SW 1271 (cell line): ENCODE measurements at places on chromosomes 7 and 10.

DNA sequence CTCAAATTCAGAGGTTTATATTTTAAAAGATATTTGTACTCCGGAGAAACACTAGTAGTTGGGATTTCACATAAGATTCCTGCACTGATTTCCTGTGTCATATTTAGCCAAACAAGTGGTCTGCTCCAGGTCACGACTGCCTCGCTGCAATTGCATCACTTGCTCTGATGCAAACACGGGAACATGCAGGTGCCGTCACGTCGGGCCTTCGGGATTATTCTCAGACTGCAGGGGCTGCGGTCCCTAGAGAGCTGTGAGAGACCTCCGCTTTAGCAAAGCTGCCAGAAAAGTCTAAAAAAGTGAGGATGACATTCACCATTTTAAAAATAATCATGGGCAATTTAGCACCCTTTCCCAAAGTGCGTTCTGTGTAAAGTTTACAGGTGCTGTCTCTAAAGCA is 93.5 kb upstream of the DDC start:
- DNase-seq, result no peak

- DNase-seq, result no peak
Observed at GRCh38 chr10:14040787-14041631, 289.7 kb downstream of the FRMD4A start.

DNA sequence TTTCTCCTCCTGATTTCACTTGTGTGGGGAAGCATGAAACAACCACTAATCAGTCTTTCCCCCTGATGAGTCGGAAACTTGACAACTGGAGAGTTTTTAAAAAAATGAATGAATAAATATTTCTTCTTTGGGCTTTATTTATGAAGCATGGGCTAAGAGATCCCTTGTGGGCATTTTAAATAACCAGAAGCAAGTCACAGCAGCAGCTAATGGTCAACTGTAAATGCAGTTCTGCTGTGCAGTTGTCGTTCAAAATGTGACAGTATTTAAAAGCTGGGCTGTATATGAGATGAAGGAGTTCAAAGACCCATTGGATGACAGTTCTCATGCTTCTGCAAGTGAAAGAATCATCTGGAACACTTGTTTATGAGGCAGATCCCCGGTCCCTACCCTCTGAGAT is 54.1 kb downstream of the STEAP1B start:
- no peak for DNase-seq

- DNase-seq, result no peak
Observed at GRCh38 chr7:17939211-17939605, 1.1 kb downstream of the SNX13 start.

- no peak for DNase-seq
Observed at GRCh38 chr7:38905056-38905759, 3.8 kb downstream of the VPS41 start.

GRCh38 chr7:110397927-110398660 is 692.8 kb upstream of the LRRN3 start:
- DNase-seq, result no peak

- DNase-seq, result no peak
Observed at GRCh38 chr7:96200740-96201139, 121.2 kb downstream of the SLC25A13 start.

- no peak for DNase-seq
Observed at GRCh38 chr7:50605059-50605458, 39.9 kb upstream of the DDC start.

- no peak for DNase-seq
Observed at GRCh38 chr10:45308707-45309106, 6.7 kb downstream of the OR13A1 start.

GRCh38 chr7:12759151-12759550 is 71.7 kb downstream of the ARL4A start:
- DNase-seq, result no peak

- no peak for DNase-seq
Observed at GRCh38 chr7:87475359-87476178, at the start of gene ABCB4. ABCB4 (minus strand) TSS chr7:87475680; CDS start chr7:87475465, 215 bp downstream.

DNA sequence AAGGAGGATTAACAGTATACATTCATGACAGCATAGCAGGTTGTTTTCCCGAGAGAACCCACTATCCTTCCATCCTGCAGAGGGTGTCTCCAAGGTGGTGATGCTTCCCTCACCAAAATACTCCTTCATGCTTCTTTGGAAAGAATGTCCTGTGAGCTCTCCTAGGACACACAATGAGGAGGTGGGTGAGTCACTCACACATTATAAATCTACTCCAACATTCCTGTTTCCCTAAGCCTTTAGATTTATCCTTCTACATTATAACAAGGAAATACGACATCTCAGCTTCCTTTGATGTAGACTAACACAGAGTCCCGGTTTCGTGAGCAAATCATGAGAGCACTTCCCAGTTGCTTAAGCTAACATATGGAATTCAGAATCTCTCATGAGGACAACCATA is 689.7 kb upstream of the CELF2 start:
- no peak for DNase-seq

DNA sequence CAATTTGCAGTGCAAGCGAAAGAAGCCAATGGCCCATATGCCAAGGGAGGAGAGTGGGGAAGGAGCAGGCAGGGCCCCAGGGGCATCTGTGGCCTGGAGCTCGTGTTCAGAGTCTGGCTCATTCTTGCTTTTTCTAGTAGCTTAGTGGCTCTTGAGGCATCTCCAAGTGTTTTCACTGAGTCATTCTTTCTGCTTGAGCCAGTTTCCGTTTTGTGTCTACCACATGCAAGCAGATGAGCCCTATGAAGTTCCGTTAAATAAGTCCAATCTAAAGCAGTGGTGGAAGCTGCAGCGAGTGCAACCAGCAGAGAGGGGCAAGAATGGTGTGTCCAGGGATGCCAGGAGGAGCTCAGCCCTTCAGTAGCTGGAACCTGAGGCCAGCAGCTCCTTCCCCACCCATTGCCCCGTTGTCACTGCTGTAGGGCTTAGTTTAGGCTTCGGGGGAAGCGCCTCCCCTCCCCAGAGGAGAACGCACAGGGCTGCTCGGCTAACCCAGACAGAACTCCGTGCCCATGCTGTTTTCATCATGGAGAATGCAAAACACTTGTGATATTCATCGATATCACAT is 57.4 kb upstream of the EBF3 start:
- DNase-seq, result peak; percentile 1

DNA sequence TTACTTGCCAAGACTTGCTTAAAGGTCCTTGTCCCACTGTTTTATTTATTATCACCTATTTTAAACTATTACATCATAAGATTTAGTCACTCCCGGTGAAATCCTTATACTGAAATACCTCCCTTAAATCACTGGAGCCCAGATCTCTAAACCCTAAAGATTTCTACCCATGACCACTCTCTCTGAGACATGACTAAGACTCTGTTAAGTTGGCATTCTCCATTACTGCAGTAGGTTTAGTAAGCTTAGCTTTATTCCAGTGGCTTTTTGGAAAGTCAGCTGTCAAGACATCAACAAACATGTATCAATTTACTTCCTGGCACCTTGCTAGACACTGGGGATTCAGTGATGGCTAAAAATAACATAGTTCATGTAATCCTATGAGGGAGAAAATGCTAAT is 874.2 kb downstream of the KCNMA1 start:
- DNase-seq, result no peak

GRCh38 chr10:89238956-89239644 is 12.5 kb downstream of the LIPA start:
- DNase-seq, result no peak
